Stomach (tissue), 19 donors: ENCODE measurements at places on chromosomes 3 and 15. TPM values are rescaled to one million over a fixed set of nuclear protein-coding genes. Genes with fewer than 3 reads are reported as not detected.

DNA sequence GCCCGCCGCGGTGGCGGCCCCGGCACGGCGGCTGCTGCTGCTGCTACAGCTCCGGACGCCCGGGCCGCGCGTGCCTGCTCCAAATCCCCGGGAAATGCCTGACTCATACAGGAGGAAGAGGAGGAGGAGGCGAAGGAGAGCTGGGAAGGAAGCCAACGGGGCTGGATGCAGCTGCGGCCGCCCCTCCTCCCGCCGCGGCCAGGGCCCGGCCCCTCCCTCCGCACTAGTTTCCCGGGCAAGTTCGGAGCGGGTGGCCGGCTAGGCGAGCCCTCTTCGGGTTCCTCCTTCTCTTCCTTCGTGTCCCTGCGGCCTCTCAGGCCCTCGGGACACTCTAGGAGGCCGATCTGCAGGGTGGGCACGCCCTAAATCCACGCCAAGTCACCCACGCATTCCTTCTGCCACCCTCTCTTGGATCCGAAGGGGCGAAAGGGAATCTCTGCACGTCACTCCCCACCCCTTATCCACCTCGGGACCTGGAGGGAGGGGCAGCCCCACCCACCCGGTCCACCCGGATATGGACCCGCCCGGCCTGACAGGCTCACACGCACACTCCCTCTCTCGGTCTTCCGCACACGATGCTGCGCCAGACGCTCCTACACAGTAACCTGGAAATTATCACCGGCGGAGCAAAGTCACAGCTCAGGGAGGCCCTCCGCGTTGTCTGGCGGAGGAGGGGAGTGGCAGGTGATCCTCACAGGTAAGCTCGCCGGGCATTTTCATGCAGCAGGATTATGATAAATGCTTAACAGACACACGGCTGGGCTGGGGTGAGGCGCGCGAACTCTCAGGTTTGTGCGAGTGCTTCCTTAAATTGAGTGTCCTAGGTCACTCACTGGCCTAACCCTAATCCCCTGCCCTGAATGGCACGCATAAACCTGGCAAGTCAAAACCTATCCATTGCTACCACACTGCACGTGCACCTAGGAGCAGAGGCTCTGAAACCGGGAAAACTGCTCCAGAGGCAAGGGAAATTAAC, at the start of the genes OSBPL10 and ZNF860:
Gene OSBPL10, minus strand, starts transcription at position 57 of the 976 bp plus-strand sequence. CDS start 83 bp downstream, outside the sequence.
Gene ZNF860, plus strand, starts transcription at position 545 of the 976 bp plus-strand sequence. CDS start 7,330 bp downstream, outside the sequence.
- peak; percentile 95 for DNase-seq

GRCh38 chr15:43220991-43221403, at the start of gene EPB42:
Gene EPB42, minus strand, starts transcription at chr15:43221018. Its CDS starts 193 bp downstream, at chr15:43220825.
- no peak for DNase-seq

GRCh38 chr3:49523756-49524747, 30.2 kb upstream of the BSN start:
- no peak for DNase-seq

- no peak for DNase-seq
Measured at GRCh38 chr3:175082631-175083030, 223.5 kb downstream of the NAALADL2 start.

- DNase-seq: no peak
Measured at GRCh38 chr3:197305854-197306253, 7.4 kb upstream of the DLG1 start.

DNA sequence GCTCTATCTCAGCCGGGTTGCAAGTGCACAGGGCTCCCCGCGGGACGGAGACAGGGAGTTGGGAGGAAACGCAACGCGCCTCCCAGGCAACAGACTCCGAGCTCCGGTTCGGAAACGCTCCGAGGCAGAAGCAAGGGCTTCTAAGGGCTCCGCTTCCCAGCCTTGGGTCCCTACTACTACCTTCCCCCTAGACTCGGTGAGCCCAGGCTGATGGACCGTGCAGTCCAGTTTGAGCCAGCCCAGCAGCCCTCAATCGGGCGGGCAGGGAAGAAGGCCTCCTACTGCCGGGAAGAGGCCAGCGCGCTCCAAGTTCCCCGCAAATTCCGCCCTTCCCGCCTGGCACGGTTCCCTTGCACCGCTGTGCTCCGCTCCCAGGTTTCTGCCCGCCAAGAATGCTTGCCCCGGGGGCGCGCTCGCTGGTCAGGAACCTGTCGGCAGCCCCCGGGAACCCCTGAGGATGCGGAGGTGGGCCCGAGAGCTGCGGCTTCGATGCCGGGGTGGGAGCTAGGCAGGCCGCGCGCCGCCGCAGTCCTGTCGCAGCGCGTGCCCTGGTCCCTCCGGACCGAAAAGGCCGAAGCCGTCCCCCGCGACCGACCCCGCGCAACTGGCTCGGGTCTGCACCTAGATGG, 728 bp downstream of the TRANK1 start:
- DNase-seq: peak; percentile 87

- DNase-seq: no peak
Measured at GRCh38 chr3:190086191-190086590, 34.5 kb downstream of the P3H2 start.

DNA sequence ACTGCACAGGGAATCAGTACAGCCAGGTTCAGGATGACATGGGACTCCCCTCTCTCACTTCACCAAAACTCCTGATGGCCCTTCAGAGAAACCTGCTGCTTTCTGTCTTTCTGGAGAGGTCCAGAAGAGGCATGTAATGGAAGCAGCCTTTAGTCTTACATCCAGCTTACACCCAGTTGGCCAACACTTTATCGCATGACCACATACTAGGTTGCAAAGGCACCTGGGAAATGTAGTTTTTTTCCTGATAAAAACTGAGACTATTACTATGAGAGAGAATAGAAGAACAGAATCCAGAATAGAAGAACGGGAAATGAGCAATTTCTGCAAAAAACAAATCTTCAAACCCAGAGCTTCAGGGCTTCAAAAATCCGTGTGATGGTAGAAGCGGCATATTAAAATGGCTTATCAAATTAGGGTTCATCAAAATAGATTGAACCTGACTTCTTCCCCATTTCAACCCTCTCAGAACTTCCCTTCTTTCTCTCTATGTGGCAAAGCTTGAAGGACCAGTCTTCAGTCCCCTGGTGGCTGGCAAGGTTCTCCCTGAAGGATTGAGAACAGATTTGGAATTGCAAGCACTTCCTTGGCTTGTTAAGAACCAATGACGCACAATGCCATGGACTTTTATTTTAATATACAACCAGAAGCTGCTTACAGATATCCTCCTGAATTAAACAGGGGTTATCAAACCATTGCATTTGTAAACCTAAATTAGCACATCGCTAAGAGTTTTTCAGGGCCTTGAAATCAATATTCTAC, 34.4 kb downstream of the CORO2B start:
- no peak for DNase-seq

DNA sequence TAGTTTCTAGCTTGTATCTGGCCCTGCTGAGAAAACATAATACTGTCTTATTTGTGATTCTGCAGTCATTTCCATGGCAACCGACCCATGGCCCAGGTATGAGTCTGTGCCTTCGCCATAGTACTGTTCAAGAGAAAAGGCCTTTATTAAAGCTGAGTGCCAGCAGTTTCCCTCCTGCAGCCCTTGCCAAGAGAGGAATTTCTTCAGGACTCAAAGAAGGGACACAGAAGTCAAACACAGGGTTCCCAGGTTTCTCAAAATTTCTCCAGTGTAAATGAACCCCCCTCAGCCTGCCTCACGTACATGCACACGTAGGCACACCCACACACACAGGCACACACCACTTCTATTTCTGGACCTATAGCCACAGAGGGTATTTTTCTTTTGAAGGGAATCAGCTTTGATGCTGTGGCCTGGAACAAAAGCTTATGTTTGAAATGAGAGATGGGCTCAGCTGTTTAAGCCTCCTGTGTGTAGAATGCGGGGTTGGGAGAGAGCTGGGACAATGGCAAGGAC, 269.2 kb downstream of the PDCD6IP start:
- no peak for DNase-seq

MYLK gene
- 197 TPM for total RNA-seq

DNA sequence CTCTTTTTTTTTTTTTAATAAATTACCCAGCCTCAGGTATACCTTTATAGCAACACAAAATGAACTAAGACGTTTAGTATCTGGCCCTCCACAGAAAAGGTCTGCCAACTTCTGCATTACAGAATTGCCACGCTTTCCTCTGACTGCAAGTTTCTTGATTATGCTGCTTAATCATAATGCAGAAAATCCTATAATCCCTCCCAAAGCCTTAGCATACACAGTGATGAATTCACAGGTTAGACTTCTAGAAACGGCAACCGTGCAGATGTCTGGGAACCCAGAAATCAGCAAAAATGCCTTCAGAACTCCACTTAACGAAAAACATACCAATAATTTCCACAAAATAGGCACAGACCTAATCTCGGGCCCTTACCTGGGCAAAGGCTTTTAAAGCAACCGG, 144.7 kb upstream of the FRMD4B start:
- DNase-seq: no peak

- DNase-seq: peak; percentile 87
Measured at GRCh38 chr15:74956648-74957475, at the start of gene RPP25. Gene RPP25, minus strand, starts transcription at chr15:74956772. Its CDS starts 189 bp downstream, at chr15:74956583.

RHCG gene
- total RNA-seq: 5.7 TPM

- DNase-seq: no peak
Measured at GRCh38 chr15:57690341-57690966, 16.1 kb upstream of the POLR2M start.

DNA sequence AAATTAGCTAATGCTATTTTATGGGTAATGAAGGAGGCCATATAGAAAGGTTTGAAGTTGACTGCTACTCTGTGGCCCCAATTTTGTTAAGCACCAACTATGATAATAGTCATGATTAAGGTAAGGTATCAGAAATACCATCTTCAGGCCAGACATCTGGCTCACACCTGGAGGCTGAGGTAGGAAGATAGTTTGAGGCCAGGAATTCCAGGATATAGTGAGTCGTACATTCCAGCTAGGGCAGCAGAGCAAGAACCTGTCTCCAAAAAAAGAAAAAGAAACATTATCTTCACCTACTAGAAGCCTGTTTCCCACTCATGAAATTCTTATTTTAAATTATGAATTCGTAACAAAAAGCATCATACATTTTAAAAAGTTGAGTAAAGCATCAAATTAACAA, 64.4 kb downstream of the LRRC28 start:
- no peak for DNase-seq

DNA sequence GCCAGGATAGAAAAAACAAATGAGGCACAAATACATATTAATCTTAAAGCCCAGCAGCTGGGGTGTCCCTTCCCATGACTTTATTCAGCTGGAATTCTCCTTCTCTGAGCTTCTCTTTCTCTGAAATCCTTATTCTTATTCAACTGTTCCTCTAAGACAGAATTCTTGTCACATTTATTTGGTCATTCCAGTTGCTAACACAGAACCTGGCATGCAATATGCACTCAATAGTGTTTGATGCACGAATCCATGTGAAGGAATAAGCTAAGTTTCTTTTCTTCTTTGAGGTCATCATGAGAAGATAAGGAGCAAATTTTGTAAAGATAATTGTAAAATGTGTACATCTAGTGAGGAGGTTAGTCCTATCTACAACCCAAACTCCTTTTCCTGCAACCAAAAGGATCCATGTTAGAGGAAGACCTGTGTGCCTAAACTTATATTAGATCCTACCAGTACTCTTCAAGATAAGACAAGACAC, 154.2 kb upstream of the KCNMB2 start:
- DNase-seq: no peak

SMCO1 gene
- total RNA-seq: not detected
